Fibroblast of skin of right biceps (primary cell): ENCODE measurements at places on chromosomes 3 and 15.

- no peak for DNase-seq
Measured at GRCh38 chr15:78046796-78047341, 30.6 kb downstream of the TBC1D2B start.

GRCh38 chr3:194787072-194787471 lies 101.4 kb downstream of the FAM43A start:
- DNase-seq: no peak

DNA sequence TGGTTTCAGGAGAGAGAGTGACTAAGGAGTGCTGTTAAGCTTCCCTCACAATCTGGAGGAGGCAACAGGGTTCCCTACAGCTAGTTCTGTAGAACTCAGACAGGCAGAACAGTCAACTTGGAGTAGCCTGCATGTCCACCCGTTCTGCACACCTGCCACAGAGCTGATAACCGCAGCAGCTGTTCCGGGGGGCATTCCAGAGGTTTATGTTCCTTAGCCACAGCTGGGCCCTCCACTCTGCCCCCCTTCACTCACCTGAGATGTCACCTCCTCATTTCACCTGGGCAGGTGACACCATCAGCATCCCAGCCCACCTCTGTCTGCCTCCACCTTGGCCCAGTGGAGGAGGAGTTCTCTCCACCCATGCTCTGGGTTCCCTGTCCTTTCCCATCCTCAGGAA lies 22.6 kb downstream of the XYLB start:
- no peak for DNase-seq

DNA sequence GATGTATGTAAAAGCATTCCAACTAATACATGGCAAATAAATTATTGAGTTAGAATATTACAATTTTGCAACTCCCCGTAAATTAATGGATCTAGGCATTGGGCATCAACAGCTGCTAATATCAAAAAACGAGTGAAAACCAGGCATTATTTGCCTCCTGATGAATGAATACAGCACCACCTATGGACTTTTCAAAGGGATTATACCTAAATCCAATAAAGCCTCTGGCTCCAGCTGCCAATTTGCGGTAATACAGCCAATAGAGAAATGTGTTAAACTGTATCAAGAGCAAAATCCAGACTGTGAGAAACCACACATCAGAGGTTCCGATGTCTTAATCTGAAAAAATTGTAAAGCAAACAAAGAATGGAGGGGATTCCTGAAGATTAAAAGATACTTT lies 16.3 kb upstream of the A4GNT start:
- no peak for DNase-seq

- no peak for DNase-seq
Measured at GRCh38 chr15:89115547-89115946, 27.3 kb downstream of the ABHD2 start.

DNA sequence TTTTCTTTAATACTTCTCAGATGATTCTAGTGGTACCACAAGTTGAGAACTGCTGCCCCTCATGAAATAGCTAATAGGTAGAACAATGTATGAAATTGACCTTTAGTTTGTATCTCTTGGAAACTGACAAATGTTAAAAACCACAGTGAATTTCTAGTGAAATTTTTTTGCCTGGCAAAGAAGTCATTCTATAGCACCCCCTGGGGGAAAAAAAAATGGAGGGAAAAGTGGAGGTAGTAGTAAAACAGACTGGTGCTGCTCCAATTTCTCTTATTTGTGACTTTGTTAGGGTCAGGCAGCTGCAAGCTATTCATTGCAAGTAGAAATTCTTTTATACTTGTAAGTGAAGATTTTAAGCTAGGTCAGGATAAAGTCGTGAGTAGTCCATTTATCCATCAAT lies 605.0 kb downstream of the NLGN1 start:
- DNase-seq: no peak
